SW 1271 (cell line): ENCODE measurements at places on chromosomes 3 and 15.

- DNase-seq: no peak
Measured at GRCh38 chr3:3927965-3928364, 128.7 kb downstream of the LRRN1 start.

- peak; percentile 77 for DNase-seq
Measured at GRCh38 chr3:126284258-126284904, 72.8 kb downstream of the KLF15 start.

DNA sequence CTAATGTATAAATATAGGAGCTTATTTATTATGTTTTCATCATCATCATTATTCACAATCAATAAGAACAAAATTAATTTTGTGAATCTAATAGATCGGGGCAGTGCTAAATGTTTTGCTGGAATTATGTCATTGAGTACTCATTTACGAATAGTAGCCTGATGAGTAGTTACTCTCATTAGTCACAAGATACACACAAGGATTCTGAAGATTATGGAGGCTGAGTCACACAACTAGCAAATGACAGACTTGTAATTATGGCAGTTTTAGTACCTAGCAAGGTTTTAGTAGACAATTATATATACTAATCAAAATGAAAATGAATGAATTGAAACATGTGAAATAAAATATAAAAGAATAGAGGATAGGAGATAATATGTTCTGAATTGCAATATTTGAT, 954.2 kb downstream of the CADM2 start:
- DNase-seq: no peak

DNA sequence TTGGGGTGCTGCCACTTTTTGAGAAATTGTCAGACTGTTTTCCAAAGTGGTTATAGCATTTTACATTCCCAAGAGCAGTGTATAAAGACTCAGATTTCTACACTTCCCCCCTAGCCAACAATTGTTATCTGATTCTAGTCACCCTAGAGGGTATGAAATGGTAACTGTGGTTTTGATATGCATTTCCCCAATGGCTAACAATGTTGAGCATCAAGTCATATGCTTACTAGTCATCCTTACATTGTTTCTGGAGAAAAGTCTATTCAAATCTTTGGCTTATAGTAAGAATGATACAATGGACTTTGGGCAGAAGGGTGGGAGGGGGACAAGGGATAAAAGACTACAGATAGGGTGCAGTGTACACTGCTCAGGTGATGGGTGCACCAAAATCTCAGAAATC, 73.3 kb downstream of the CSNK1G1 start:
- no peak for DNase-seq

- DNase-seq: no peak
Measured at GRCh38 chr3:123449102-123449996, 459 bp upstream of the ADCY5 start.

- DNase-seq: no peak
Measured at GRCh38 chr15:85950101-85950500, 129.6 kb upstream of the AGBL1 start.

DNA sequence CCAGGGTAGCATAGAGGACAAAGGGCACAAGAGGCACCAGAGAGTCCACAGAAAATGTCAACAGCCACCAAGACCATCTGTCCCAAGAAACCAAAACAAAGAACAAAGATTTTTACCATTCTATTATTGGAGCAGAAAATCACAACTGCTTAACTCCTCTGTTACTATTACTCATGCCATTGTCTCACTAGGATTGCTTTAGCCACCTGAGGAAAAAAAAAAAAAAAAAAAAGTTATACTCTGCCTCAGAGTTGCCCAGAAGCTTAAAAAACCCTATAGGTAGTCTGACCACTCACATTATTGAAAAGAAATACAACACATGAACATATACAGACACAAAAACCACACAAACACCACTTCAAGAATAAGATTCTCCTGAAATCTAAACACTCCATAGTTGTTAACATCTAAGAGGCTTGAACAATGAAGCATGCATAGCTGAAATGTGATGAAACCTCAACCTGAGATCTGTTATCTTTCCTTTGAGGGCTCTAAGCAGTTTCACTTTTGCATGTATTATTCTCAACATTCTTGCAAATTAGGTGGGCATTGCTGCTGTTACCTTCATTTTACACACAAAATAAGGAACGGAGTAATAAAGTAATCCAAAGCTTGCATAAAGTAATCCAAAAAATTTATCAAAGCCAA, 85.4 kb downstream of the IGSF11 start:
- DNase-seq: no peak

- DNase-seq: peak; percentile 60
Measured at GRCh38 chr3:97822359-97822775, 556 bp downstream of the CRYBG3 start.

GRCh38 chr3:196903740-196904139, 36.0 kb downstream of the SENP5 start:
- DNase-seq: no peak

- no peak for DNase-seq
Measured at GRCh38 chr3:197810901-197811300, 19.8 kb downstream of the LRCH3 start.

DNA sequence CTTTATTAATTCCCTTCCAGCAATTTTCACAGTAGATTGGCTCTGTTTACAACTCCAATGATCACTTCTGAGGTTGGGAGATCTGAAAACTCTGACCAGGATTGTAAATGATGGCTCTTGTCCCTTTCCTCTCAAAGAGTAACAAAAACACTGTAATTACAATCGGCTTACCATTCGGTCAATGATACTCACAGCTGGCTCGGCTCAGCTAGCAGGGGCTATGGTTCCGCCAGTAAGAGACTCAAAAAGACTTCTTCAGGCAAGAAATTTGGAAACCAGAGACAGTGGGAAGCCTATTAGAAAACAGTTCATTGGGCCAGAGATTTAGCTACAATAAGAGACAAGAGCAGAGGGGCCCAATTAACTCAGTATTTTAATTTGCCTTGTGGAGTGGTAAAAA, 96.6 kb downstream of the LRRC3B start:
- DNase-seq: no peak

DNA sequence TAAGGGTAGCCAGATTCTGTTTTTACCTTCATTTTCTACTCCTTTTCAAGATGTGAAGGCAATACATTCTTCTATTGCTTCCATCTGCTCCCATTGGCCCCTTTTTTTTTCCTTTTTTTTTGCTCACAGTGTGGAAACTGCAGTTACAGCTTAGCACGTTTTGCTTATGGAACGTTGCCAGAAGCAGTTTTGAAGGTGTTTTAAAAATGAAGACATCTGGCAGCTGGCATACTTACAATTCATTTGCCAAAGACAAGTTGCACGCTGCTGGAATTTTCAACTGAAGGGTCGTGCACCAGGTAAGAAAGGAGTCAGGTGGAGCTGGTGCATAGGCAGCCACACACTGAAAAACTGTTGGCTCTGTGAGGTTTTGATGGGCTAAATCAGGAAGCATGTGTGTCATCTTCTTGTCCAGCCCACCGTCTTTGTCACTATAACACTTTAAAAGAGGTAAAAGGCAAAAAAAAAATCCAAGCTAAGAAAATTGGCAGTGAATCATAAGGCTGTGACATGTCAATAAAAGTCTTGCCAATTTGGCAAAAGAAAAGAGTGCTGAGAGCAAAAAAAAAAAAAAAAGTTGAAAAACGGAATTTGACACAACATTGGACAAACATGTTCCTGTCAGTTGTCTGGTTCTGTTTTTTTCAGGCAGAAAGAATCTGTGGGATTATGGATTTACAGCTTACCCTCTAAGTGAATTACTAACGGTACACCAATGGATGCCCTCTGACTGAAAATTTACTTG, 225.4 kb upstream of the SOX2 start:
- no peak for DNase-seq

GRCh38 chr3:46946856-46947545, 29.5 kb downstream of the CCDC12 start:
- DNase-seq: peak; percentile 37

DNA sequence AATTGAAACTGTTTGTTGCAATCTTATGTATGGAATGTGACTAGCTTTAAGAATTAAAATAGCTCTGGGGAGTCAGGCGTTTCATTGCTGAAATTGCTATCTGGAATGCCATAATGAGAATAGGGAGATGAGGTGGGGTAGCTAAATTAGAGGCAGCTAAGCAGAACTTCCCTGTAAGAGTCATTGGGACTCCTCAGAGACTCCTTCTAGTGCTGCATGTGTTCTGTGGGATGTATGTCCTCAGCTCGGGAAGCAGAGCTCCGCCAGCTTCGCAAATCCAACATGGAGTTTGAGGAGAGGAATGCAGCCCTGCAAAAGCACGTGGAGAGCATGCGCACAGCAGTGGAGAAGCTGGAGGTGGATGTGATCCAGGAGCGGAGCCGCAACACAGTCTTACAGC, 57.4 kb downstream of the HMG20A start:
- no peak for DNase-seq

DNA sequence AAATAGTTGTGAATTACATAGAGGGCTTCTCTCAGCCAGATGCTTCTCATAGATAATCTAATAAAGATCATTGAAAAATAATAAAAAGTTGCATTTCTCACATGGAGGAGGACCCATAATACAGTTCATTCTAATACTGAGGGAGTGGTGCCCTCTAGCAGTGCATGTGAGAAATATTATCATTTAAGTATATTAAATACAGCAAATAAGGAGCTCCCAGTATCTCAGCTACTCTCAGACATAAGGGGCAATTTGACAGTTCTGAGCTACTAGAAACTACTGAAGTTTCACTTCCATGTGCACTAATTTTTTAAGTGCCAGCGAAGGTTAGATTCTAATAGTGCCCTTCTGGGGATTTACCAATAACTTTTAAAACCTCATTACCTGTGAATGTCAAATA, 188.3 kb downstream of the IL5RA start:
- no peak for DNase-seq

GRCh38 chr15:22735781-22736180, 50.7 kb upstream of the NIPA1 start:
- DNase-seq: no peak

- DNase-seq: no peak
Measured at GRCh38 chr3:112095731-112096130, 9.5 kb downstream of the C3orf52 start.

DNA sequence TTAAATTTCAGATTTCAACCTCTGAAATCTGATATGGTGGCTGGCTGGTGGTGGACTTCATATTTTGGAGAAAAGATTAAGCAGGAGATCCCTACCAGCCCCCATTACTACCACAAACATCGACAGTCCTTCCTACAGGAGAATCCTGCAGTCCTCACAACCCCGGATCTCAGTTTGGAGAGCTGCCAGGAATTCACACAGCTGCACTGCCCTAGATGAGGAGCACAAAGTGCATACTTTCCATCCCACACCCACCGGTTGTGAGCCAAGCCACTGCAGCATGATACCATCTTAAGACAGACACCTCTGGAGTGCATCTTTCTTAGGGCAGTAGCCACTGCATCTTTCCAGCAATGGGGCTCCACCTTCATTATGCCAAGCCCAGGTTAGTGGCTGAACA, 185.5 kb upstream of the GPR149 start:
- DNase-seq: no peak

DNA sequence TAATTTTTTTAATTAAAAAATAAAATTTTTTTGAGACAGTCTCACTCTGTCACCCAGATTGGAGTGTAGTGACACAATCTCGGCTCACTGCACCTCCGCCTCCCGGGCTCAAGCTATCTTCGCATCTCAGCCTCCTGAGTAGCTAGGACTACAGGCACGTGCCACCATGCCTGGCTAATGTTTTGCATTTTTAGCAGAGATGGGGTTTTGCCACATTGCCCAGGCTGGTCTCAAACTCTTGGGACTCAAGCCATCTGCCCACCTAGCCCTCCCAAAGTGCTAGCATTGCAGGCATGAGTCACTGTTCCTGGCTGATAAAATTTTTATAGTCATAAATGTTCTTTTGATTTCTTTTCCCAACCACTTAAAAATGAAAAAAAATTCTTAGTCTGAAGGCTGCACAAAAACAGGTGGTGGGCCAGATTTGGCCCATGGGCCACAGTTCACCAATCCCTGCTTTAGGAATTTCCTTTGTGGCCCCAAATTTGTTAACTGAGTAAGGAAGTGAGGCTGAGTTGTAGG, 9.2 kb downstream of the UBA5 start:
- DNase-seq: no peak

DNA sequence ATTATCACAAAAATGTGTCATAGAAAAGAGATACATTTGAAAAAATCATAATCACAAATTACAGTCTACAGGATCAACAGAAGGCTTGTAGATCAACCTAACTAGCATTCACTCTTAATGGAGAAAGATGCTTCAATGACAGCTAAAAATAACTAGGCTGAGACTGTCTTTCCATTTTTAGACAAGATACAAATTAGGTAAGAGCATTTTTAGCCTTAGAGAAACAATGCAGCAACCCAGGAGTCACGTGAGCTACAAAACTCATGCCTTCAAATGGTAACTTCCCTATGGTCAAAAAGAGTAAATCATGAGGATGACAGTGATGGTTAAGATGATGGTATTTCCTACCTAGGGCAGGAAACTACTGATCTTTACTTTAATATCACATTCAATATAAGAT, 415.4 kb downstream of the MAGI1 start:
- no peak for DNase-seq

GRCh38 chr3:59695860-59696259, 646.0 kb upstream of the CFAP20DC start:
- no peak for DNase-seq

DNA sequence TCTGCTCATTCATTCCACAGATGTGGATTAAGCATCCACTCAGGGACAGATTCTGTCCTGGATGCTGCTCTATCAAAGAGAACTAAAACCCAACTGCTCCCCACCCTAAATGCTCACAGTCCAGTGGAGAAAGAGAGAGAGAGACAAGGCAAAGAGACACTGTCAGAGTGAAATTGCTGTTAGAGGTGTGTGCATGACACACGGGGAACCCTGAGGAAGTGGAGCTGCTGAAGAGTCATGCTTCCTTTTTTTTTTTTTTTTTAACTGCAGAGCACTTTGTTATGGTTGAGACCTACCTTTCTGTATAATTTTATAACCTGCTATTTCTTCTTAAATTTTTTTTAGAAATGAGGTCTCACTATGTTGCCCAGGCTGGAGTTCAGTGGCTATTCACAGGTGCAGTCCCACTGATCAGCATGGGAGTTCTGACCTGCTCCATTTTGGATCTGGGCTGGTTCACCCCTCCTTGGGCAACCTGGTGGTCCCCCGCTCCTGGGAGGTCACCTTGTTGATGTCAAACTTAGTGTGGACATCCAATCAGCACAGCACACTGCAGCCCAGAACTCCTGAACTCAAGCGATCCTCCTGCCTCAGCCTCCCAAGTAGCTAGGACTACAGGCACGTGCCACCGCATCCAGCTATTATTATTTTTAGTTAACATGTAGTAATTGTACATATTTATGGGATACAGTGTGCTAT, 18.2 kb upstream of the PSTPIP1 start:
- no peak for DNase-seq

DNA sequence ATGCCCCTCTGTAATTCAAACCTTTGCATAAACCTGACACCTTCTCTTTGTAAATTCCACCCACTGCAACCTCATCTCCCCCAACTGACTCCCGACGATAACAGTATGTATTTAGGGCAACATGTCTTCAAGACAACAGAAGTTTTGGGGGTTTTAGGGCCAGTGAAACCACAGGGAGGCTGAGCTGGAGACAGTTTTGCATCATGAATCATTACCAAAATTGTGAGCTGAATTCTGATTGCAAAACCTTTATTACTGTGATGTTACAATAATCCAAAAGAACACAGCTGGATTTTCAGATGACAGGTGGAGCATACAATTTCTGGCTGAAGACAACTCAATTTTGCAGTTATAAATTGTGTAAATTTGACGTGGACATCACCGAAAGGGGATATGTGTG, 281.3 kb upstream of the TTC14 start:
- DNase-seq: no peak

GRCh38 chr15:80584973-80585525, 110.1 kb upstream of the ABHD17C start:
- DNase-seq: no peak

GRCh38 chr3:120209425-120209824, 75.6 kb downstream of the GPR156 start:
- DNase-seq: no peak

- no peak for DNase-seq
Measured at GRCh38 chr3:39783680-39784079, 25.7 kb upstream of the MYRIP start.
